Breast epithelium (tissue), 4 donors: ENCODE measurements at places on chromosomes 13 and 19. TPM values are rescaled to one million over a fixed set of nuclear protein-coding genes. Genes with fewer than 3 reads are reported as not detected.

The ZNF541 gene
- 1.4 TPM for total RNA-seq

DNA sequence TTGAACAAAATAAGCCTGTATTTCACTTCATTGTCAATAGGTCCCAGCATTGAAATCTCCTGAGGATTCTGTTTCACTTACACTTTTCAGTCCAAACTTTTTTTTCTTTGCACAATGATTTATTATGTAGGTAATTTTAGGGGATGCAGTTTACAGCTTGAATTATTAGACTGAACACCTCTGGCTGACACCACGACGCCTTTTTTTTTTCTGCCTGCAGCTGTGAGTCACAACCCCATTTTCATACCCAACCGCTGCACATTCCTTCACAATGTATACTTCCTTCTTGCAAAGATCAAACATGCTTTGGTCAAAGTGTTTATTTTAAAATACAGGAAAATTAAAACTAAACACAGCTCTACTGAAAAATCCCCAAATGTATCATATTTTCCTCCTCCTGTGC, 11.4 kb downstream of the ZIC2 start:
- H3K4me3 ChIP-seq = no peak overlapping the region
- H3K4me1 ChIP-seq = no peaks in the 10 kb centered on the region
- H3K27me3 ChIP-seq = peaks cover 21% of the 10 kb centered on the region
- H3K36me3 ChIP-seq = no peaks in the 10 kb centered on the region

- no peak for DNase-seq
- H3K27me3 ChIP-seq = no peaks in the 10 kb centered on the region
- H3K36me3 ChIP-seq = no peaks in the 10 kb centered on the region
- H3K27ac ChIP-seq = no peak overlapping the region
- no peaks in the 10 kb centered on the region for H3K4me1 ChIP-seq
- no peak overlapping the region for H3K4me3 ChIP-seq
Measured at GRCh38 chr19:19744641-19745040, 11.7 kb upstream of the ZNF14 start.

DNA sequence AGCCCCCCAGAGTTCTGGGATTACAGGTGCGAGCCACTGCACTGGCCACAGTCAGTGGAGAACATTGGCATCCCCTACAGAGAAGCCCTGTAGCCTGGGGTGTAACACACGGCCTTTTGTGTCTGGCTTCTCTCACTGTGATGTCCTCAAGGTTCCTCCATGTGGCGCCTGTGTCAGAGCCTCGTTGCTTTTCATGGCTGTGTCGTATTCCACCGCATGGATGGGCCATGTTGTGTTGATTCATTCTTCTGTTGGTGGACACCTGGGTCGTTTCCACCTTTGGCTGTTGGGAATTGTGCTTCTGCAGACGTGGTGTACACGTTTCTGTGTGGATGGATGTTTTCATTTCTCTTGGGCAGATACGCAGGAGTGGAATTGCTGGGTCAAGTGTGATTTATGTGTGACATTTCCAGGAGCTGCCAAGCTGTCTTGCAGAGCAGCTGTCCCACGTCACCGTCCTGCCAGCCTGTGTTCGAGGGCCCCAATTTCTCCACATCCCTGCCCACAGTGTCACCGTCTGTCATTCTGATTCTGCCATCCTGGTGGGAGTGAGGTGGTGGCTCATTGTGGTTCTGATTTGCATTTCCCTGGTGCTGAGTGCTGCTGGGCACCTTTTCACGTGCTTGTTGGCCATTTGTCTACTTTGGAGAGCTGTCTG, 59.4 kb downstream of the KDM4B start:
- H3K4me1 ChIP-seq = peaks cover under 1% of the 10 kb centered on the region
- no peaks in the 10 kb centered on the region for H3K36me3 ChIP-seq
- no peak for DNase-seq
- H3K4me3 ChIP-seq = no peak overlapping the region
- no peak overlapping the region for H3K27ac ChIP-seq

- H3K4me1 ChIP-seq = peaks cover 3% of the 10 kb centered on the region
- no peaks in the 10 kb centered on the region for H3K27me3 ChIP-seq
- H3K36me3 ChIP-seq = no peaks in the 10 kb centered on the region
- DNase-seq = no peak
- H3K27ac ChIP-seq = no peak overlapping the region
Measured at GRCh38 chr13:76890021-76890420, 3.8 kb upstream of the KCTD12 start.

DNA sequence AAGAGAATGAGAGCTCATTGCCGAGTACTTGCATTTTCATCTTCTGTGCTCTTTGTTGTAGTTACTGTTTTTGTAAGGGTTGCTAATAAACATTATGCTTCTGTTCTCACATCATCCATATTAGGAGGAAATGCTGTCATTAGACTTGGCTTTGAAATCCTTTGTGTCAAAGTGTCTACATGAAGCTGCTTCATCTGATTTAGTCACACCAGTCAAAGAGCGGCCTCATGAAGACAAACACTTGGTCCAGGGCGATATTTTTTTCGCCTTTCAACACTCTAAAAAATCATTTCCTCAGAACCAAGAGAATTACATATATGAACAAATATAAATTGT, 105.0 kb downstream of the SPRY2 start:
- DNase-seq = no peak
- H3K27ac ChIP-seq = no peak overlapping the region
- no peaks in the 10 kb centered on the region for H3K4me1 ChIP-seq
- no peaks in the 10 kb centered on the region for H3K27me3 ChIP-seq
- no peaks in the 10 kb centered on the region for H3K36me3 ChIP-seq
- peak overlapping the region; percentile 5 for H3K4me3 ChIP-seq

- no peak overlapping the region for H3K27ac ChIP-seq
- DNase-seq = no peak
- H3K27me3 ChIP-seq = no peaks in the 10 kb centered on the region
- no peaks in the 10 kb centered on the region for H3K36me3 ChIP-seq
- H3K4me3 ChIP-seq = no peak overlapping the region
- no peaks in the 10 kb centered on the region for H3K4me1 ChIP-seq
Measured at GRCh38 chr13:46129124-46129523, 24.3 kb upstream of the CPB2 start.

The MEIS3 gene
- 17.1 TPM for total RNA-seq
